ENCODE measurements at places on chromosomes 2 and 18.

DNA sequence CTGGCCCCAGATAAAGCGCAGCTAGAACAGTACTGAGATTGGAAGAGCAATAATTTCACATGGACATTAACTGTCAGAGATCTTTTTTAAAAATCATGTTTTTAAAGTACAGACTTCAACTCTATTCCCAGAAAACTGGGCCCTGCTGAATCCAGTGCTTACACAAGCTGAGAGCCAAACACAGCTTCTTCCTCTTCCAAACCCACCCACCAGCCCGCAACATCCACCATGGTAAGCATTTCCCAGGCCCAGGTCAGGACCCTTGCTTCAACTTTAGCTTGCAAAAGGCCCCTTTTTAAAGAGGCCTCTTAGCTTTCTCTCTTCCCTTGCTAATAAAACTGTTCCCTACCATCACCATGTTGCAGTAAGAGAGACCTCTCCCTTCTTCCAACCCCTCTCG lies 2.1 kb downstream of the AAK1 start:
- no peak for DNase-seq

DNA sequence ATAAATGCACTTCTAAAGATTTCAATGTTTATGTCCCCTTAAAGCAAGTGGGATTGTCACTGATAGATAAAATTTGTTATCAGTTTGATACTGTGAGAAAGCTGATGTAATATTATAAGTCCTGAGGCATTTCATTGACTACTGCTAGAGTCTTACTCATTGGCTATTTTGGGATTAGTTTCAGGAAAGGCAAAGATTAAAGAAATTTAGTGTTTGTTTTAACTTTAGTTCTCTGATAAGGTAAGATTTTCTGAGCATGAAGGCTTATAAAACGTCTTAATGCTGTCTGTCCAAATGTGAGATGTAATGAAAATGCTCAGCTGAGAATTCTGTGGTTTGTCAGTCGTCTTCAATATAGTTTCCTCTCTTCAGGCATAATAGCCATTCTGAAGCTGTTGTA lies 886.4 kb upstream of the CDH2 start:
- DNase-seq, result no peak

DNA sequence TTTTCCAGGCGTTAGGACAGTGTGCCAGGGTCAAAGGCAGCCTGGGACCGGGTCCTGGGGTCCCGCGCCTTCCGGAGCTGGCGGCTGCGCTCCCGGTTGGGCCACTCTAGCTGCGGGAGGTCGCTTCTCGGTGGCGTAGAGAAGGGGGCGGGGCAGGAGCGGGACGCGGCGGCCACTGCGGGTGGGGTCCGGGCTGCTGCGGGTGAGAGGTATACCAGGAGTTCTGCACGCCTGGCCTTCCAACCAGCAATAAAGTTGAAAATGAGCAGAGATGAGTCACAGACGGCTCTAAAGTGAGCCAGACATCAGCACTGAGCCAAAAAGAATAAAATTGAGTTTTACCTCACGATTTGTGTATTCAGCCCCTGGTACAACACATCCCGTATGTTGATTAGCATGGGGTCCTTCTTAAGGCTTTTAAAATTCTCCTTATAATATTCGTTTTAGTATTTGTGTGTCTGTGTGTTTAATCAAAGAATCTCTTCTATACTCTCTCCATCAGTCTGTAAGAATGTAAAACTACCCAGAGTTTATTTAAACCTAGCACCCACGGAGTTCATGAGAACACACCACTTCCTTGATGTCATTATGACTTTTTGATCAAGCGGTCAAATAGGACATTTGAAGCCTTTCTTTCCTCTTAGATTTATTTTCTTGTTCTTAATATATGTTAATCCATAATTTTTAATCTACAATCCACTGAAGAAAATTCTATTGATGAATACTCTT lies at the start of gene C1GALT1C1L:
TSS of gene C1GALT1C1L (minus strand) at position 108 of the 729 bp plus-strand sequence. CDS start at position 1, 107 bp downstream.
- no peak for DNase-seq

GRCh38 chr18:7177116-7177744 lies 53.7 kb upstream of the LRRC30 start:
- DNase-seq, result no peak

- DNase-seq, result no peak
Observed at GRCh38 chr2:28689771-28690170, 61.9 kb upstream of the PPP1CB start.

DNA sequence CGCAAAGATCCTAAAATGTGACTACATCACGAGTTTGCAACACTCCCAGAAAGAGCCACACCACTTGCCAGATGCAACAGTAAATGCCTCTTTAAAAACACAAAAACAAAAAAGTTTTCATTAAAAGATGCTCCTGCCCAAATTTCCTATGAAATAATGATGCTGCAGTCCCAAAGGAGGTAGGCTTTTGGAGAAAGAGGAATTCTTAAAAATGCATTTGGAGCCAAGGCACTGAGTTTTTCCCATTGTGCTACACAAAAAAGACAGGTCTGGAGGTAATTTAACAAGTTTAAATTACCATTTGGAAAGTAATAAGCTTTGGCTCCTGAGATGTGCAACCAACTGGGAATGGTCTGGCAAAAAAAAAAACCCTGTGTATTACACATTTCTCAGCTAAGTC lies 145.0 kb downstream of the PID1 start:
- no peak for DNase-seq

- DNase-seq, result no peak
Observed at GRCh38 chr18:40357536-40357935, 1597.5 kb upstream of the PIK3C3 start.

GRCh38 chr2:45941531-45942236 lies 290.2 kb downstream of the PRKCE start:
- DNase-seq, result no peak

DNA sequence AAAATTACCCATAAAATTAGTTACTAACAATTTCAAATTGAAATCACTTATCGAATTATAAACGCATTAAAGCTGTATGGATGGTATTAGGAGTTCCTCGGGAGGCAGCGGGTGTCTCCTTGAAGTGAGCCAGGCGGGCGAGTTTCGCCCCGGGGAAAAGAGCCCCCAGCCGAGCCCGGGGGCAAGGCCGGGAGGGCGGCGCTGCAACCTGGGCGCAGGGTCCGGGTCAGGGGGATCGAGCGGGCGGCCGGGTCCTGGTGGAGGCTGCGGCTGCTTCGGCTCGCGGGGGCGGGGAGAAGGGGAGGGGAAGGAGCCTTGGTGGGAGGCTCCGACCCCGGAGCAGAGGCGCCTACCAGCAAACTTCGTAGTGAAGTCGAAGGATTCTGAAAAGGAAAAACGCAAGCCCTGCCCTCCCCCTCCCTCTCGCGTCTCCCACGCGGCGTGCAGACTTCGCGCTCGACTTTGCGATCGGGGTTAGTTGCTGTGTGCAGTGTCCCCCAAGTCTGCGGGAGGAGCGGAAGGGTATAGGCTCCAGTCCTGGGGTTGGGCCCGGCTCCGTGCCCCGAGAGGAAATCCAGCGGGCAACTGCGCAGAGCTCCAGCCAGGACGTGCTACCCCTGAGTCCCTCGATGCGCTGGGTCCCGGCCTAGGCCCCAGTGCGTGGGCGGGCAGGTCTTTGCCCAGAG lies 140.8 kb downstream of the MEIS1 start:
- DNase-seq, result no peak

- no peak for DNase-seq
Observed at GRCh38 chr2:120912101-120912985, 176.7 kb downstream of the GLI2 start.

- DNase-seq, result no peak
Observed at GRCh38 chr2:168633895-168634294, 168.5 kb upstream of the NOSTRIN start.

DNA sequence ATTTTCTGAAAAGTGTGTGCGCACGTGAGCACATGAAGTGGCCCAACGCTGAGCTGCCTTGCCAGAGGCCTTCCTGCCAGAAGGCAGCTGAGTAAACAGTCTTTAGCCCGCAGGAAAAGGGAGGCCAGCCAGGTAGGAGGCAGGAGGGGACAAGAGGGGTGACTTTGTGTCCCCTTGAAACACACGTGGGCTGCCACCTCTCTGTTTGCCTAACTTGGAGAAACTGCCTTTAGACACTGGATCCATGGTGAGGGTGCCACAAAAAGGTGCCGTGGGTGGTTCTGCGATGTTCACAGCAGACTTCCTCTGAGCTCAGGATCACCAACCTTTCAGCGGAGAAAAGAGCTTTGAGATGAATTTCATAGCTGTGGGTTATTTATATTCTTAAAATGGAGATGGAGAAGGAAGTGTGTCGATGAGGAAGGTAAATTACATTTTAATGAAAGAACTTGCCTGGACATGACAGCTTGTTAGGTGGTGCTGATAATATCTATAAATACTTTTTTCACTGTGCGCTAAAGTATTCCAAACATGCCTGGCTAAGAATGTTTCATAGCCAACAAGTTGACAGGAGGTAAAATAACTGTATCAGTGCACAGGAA lies 36.6 kb upstream of the ASB1 start:
- DNase-seq, result no peak

GRCh38 chr18:9223356-9223755 lies 86.8 kb downstream of the ANKRD12 start:
- DNase-seq, result no peak

DNA sequence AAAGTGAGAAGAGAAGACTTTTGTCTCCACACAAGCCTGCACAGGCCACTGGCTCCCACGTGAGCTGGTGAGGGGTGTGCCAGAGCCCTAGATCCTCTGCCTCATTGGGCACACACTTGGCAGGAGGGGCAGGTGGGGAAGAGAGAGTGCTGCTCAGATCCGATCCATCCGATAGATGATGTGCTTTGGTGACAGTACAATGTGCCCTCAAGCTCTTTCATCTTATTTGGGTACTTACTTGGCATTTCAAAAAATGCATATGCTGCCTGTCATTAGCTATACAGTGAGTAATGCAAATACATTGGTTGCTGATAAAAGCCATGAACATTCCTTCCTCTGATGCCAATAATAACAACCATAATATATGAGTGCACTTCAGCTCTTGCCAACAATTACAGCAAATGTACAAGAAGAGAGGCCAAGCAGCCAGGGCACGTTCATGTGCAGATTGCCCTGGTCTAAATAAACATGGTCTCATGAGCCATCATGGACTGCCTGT lies 255.3 kb downstream of the VAPA start:
- no peak for DNase-seq

DNA sequence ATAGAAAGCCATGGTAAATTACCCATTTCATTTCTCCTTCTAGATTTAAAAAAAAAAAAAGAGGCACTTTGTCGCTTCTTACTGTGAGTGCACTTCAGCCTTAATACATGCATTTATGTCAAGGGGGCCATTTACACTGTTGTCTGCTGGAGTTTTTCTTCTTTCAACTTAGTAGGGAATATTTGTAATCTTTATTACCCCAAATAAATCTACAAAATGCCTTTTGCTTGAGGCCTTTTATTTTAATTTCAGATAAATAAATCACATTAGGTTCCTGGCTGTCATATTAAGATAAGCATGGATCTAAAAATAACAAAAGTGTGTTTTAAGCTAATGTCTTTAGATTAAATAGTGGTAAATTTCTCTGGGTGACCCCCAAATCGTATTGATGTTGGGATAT lies 276.0 kb downstream of the NCKAP5 start:
- no peak for DNase-seq
